ENCODE measurements at places on chromosomes 3 and 15.

DNA sequence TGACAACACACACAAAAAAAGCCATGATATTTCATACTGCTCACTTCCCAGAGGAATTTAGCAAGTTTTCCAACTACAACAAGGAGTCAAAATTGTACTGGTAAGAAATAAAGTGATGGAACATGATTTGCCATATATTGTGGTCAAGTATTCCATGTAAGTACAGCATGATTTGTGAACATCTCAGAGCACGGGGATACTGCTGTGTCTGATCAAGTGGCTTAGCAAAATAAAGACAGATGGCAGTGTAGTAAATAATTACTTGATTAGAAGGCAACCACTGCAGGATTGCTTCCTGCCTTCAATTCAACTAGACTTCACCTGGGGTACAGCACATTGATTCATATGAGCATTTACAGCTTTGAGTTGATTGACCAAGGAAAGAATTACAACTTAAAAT is 51.6 kb upstream of the DUT start:
- no peak for DNase-seq

- DNase-seq, result peak; percentile 88
These were observed 190.6 kb downstream of the SHQ1 start for GRCh38 chr3:72657666-72658065.

- DNase-seq, result no peak
These were observed 16.6 kb upstream of the IREB2 start for GRCh38 chr15:78421238-78421965.

- no peak for DNase-seq
These were observed 273.5 kb downstream of the AGBL1 start for GRCh38 chr15:86353213-86353612.

DNA sequence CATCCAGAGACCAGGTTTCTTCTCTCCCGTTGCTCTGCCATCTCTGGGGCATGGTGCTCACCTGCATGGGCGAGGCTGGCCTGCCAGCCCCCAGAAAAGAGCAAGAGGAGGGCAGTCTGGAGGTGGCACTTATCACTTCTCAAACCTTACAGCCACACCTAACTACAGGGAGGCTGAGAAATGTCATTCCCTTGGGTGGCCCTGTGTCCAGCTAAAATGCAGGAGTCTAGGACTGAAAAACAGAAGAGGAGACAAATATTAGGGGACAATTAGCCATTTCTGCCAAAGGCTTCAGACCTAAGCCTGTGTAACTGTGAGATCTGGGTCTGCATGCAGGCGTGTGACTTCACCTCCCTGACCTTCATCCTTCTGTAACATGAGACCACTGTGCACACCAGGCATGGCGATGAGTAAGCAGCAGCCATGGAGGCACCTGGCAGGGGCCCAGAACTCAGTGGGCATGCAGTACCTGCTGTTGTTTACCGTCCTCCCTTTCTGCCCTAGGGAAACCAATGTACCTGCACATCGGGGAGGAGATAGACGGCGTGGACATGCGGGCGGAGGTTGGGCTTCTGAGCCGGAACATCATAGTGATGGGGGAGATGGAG is 83.4 kb downstream of the MESD start:
- no peak for DNase-seq

DNA sequence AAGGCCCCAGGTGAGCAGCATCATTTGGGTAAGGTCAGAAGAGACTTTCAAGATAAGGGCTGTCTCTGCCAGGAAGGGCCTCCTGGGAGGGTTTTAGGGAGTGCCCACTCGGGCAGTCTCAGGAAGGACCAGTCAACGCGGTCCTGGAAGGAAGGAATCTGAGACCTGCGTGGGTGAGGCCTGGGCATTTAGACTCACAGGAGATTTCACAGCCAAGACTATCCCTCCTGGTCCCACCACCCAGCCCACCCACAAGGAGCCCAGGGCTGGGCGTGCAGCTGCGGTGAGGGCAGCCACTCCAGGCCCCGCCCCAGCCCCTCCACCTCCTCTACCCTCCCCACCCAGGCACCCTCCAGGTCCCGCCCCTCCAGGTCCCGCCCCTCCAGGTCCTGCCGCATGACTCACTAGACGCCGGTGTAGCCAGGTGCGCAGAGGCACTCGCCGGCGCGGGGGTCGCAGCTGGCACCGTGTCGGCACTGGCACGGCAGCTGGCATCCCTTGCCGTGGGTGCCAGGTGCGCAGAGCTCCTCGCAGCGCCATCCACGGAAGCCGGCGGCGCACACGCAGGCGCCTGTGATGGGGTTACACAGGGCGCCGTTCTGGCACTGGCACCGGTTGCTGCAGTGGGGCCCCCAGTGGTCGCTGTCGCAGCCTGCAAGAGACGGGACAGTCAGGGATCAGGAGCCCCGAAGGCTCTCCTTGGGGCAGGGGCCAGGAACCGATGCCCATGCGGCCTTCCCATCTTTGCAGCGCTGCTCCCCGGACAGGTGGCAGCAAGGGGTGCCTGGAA is 112.7 kb downstream of the RAB11A start:
- peak; percentile 87 for DNase-seq

Data from common myeloid progenitor, CD34-positive (primary cell).